ENCODE measurements at places on chromosomes 3 and 15.

DNA sequence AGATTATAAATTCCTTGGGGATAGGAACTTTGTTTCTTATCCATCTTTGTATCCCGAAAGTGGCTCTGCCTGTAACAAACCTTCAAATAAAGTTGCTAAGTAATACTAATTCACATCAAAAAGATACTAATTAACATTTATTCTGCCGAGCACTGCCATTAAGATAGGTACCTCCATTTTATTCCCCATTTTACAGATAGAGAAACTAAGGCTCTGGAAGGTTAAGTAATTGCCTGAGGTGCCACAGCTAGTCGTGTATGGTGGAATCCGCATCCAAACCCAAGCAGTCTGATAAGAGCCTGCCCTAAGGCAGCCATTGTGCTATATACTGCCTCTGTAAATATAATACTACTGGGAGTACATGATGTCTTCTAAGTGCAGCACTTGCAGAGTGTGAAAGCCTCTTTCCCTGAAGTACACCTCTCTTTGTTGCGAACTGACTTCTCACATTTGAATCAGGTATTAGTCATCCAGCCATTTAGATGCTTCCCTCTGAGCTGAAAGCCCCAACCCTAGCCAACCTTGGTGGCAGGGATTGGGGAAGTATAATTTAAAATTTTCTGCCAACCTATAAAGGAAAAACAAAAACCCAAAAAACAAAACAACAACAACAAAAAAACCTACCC lies 78.5 kb upstream of the CHD2 start:
- no peak for DNase-seq

DNA sequence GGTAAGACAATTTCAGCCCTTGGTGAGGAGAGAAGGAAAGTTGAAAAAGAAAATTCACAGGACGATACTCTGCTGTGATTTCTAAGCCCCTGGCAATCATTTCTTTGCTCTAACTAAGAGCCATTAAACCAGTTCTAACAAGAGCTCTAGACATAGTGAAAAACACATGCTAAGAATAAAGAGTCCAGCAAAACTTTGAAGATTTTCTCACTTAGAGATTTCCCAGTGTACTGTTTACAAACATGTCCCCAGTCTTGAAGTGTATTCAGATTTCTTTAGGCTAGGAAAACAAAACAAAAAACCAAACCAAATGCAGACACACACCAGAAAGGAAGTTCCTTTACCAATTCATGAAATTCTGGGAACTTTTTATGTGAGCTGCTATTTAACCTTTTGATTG lies 325.8 kb downstream of the PTPRG start:
- DNase-seq = no peak

DNA sequence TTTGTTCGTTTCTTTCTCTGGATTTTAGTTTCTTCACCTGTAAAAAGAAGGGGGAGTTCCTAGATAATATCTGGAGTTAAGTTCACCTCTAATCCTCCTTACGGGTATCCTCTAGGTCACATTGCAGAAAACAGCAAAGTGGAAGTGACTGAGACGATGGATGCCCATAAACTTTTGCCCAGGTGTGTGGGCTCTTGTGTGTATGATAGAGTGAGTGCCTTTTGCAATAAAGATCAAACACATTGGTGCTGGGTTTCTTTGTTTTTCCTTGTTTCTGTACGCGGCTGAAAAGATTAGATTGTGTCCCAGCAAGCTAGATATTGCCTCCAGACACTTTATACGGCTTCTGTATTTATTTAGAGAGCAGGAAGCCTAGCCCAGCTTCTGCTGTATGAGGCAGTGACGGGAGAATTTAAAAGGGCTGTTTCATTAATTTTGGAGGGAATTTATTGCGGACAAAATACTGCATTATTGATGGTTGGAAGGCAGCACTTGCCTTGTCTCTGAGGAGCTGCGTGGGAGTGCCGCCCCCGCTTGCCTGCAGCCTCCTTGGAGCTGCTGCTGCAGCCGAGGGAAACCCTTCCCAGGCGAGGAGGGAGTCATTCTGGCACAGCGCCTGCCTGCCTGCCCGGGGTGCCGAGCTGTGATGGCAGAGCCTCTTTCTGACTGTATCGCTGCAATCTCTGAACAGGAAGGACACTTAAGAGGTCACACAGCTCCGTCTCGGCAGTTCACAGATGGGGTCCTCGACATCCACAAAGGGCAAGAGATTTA lies 38.5 kb downstream of the PYDC2 start:
- DNase-seq = no peak

DNA sequence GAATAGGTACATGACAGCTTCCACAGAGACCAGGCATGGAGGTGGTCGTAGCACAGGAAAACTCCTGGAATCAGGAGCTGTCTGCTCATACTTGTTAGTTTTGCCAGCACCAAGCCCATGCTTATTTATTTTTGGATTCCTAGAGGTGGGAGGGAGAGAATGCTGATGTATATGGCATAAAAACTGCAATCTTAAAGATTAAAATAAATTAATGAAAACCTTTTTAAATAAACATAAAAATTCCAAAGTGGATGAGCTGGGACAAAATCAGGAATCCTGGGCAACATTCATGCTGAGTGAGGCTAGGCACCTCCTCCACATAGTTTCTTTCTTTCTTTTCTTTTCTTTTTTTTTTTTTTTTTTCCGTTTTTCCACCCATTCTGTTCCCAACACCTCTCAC lies 14.3 kb upstream of the BCL6 start:
- DNase-seq = no peak

DNA sequence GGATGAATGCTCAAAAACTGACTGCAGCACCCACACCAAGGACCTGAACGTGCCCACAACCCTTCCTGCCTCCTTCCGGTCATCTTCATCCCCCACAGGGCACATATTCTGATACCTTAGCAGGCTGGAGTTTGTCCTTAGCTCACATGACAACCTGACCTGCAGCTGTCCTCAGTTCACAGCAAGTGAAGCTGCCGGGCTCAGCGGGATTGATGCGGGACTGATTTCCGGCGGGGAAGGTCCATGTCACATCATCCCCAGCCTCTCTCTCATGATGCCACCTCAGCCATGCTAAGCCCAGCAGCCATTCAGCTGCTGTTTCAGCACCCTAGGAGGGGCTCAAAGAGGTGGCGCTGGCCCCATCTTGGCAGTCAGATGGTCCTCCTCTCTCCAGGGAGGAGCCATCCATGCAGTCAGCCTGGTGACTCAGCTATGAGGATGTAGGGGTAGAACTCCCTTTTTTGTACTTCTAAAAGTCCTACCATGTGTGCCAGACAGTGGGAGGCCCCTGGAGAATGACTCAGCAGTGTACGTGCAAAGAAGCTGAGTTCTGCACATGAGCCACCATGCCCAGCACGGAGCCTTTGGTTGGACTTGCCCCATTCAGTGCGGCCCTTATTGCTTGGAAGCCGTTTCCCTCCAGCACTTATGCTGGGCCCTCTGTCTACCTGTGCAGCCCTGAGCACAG lies 9.5 kb downstream of the CA12 start:
- no peak for DNase-seq

DNA sequence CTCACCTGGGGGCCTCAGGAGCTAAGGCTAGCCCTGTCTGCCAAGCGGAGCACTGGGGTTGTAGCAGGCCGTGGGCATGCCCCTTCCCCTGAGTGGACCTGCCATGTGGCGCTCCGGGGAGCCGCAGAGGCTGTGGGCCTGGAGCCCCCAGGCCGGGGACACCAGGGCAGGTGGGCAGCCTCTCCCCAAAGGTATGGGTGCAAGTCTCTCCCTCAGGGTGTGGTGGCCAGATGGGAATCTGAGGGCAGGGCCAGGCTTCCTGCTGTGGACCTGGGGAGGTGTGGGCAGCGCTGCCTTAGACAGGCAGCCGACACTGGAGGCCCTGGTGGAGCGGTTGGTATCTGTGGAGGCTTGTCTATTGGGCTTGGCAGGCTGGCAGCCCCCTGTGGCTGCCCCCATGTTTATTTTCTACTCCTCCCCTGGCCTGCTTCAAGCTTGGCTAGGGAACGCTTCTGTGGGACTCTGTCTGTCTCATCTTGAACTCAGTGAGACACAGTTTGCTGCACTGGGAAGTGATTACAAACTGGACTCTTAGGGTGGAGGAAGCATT lies 5.9 kb downstream of the ACVR2B start:
- DNase-seq = no peak

GRCh38 chr3:359672-360071 lies 163.1 kb downstream of the CHL1 start:
- DNase-seq = no peak

- DNase-seq = no peak
These were observed 978 bp upstream of the CMC1 start for GRCh38 chr3:28240441-28240840.

- peak; percentile 7 for DNase-seq
These were observed 21.8 kb upstream of the POU1F1 start for GRCh38 chr3:87298111-87298718.

DNA sequence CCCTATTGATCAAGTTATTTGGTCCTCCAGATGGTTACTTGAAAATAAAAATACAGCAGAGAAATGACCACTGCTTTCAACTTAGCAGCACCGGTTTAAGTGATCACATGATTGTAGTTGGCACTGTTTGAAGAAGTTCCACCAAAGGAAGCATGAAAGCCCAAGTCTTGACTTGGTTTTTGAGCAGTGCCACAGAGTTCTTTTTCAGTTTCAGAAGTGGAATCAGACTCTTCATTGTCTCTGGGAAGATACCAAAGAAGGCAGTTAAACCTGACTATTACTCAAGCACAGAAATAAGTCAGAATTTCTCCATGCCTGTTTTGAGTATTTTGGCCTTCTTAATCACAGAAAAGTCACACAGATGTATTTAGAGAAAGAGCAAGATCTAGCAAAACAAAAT lies 66.7 kb downstream of the BBX start:
- no peak for DNase-seq

- no peak for DNase-seq
These were observed 23.9 kb downstream of the CACNA2D2 start for GRCh38 chr3:50479523-50479922.

- DNase-seq = no peak
These were observed 27.0 kb downstream of the GPR156 start for GRCh38 chr3:120258009-120258408.

DNA sequence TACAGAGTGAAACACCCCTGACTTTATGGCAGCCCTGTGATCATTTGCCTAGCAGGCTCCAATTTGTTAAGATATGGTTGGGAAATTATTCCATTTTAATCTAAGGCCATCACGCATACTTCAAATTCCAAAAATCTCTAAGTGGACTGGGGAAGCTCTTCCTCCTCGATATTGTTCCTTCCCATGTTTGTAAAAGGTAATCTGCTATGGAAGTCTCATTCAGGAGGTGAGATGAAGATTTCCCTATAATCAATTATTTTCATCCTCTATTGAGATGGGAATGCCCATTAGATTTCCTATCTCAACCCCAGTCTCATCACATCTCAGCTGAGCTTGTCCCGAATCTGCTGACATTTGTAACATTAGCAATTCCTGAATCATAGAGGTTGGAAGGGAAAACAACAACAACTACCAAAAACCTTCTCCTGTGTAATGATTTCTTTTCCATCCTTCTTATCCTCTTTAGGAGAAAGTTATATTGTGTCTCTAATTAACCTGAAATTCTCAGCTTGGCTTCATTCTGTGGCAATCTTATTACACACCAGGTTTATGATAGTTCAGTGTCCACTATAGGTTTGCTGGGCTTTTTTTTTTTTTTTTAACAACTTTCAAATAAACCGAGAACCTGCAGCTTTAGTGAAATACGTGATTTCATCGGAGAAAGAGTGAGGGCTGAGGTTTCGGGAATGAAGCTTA lies 2.2 kb upstream of the NR2F2 start:
- no peak for DNase-seq

DNA sequence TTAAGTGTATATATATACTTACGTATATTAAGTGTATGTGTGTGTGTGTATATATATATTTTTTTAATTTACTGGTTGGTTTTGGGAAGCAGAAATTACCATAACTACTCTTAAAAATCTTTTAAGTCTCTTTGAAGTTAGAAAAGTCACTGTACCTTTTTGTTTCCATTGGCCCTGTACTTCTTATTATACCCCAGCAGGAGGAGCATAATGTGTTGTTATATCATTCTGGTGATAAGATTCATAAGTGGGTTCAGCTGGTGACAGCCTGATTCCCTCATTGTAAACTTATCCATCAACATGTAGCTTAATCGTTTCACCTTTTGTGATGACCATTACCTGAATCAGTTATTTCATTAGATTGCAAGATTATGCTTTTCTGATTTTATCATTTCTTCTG lies 30.8 kb downstream of the MLH1 start:
- DNase-seq = no peak

GRCh38 chr15:85710340-85710842 lies 84.3 kb downstream of the KLHL25 start:
- no peak for DNase-seq

- DNase-seq = no peak
These were observed 5.9 kb downstream of the PDCD10 start for GRCh38 chr3:167728632-167729323.

- no peak for DNase-seq
These were observed 57.1 kb upstream of the BCL6 start for GRCh38 chr3:187802203-187802927.

GRCh38 chr15:63979262-63979793 lies 67.0 kb downstream of the DAPK2 start:
- no peak for DNase-seq

DNA sequence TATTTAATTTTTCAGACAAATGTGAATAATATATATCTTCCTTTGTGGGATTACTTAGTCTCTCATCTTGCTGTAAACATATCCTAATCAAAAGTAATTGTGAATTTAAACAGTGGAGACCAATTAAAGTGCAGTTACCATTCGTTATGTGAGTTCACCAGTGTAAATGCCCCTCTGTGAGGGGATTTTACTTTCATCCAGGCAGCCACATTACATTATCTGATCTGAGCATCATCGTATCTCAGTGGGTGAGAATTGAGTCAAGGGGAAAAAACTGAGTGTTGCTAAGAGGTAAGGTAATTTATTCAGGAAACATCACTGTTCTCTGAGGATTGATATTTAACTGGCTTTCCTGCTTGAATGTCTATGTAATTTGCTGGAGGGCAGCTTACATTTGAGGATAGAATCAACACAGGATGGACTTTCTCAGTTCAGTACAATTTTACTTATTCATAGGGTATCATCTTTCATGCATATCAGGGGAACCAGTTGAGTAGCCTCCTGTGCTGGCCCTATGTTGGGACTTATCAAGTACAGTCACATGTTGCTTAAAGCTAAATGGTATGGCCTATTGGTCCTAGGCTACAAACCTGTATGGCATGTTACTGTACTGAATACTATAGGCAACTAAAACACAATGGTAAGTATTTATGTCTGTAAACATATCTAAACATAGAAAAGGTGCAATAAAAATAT lies 219.7 kb downstream of the CD47 start:
- DNase-seq = no peak

GRCh38 chr15:62338497-62338896 lies 173.4 kb upstream of the C2CD4B start:
- no peak for DNase-seq

- no peak for DNase-seq
These were observed 56.0 kb downstream of the KLF13 start for GRCh38 chr15:31382713-31383045.

GRCh38 chr3:64039981-64040733 lies 16.9 kb upstream of the PSMD6 start:
- peak; percentile 63 for DNase-seq

DNA sequence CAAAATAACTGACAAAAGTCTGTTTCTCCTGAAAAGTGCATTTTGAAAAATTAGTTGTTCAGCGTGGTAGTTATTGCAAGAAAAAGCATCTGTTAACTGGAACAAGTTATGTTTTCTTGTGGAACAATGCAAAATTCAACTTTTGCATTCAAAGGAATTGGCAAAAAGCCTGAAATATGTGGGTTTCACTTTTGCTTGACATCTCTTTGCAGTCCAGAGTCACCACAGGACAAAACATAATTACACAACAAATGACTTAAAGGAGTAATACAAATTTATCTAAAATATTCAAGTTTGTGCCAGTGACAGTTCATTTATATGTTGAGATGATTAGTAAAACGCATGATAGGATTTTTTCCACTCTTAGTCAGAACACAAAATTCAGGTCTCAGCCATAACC lies 96.3 kb upstream of the P2RY1 start:
- peak; percentile 4 for DNase-seq

Data from skin of body (tissue), 3 donors.